ENCODE measurements at places on chromosomes 12 and 14. TPM values are rescaled to one million over a fixed set of nuclear protein-coding genes. Genes with fewer than 3 reads are reported as not detected.

- DNase-seq: peak; percentile 83
Observed at GRCh38 chr14:93976477-93977057, at the start of gene ASB2. Gene ASB2 (minus strand): TSS chr14:93976570. CDS start chr14:93964539, 12,031 bp downstream.

DNA sequence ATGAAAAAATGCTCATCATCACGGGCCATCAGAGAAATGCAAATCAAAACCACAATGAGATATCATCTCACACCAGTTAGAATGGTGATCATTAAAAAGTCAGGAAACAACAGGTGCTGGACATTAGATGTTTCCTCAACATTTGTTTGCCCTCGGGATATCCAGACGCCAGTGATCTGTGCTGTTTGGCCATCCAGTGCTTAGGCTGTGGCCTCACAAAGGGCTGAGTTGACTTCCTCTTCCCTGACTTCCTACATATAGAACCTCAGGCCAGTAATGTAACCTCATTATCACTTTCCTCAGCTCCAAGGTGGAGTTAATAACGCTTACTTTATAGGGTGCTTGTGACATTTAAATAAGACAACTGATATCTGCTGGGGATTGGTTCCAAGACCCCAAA is 51.8 kb downstream of the SLC15A5 start:
- no peak for DNase-seq

DNA sequence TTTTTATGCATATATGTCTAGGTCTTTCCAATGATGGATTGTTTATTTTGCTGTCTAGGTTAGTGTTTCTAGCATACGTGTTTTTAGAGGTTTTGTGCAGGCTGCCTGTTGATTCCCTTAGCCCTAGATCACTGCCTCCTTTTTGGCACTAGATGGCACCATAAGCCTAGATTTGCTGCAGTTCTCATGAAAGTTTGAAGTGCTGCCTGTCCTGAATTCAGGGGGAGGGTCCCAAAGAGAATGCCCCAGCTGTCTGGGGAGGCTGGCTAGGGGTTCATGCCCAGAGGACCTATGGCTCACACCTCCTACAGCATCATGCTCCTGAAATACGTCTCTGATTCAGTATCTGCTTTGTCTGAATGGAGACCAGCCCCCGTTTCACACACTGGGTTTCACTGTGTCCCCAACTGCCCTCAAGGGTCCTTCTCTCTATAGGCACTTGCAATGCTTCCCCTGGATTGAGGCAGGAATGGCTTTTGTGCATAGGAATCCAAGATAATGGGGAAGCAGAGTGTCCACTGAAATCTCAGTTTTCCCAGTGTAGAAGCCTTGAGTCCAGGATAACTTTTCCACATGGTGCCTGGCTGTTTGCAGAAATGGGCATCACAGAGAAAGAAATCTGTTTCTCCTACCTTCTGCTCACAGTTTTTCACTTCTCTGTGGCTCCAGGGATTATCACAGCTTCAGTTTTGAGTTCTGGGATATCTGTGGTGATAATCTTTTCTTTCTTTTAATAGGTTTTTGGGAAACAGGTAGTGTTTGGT is 14.2 kb upstream of the TXNRD1 start:
- DNase-seq: no peak

DNA sequence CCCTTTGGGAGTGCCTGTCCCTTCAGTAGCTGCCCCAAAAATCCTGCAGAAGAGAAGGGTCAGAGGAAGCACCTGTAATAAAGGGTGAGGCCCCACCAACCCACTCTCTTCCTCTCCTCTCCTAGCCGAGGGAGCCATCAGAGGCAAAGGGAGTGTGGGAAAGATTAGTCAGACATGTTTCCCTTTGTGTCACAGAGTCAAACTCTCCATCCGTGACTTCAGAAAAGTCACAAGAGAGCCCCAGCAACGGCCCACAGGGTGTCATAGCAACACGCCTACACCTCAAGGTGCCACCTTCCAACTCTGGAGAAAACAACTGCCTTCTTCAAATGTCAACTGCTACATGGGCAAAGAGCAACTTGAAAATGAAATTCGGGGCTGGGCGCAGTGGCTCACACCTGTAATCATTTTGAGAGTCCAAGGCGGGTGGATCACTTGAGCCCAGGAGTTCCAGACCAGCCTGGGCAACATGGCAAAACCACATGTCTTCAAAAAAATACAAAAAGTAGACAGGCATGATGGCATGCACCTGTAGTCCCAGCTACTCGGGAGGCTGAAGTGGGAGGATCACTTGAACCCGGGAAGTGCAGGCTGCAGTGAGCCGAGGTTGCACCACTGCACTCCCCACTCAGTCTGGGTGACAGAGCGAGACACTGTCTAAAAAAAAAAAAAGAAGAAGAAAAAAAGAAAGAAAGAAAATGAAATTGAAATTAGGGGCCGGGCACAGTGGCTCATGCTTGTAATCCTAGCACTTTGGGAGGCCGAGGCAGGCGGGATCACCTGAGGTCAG is 17.7 kb upstream of the CD27 start:
- no peak for DNase-seq

GRCh38 chr12:128534906-128535305 is 267.9 kb downstream of the TMEM132C start:
- no peak for DNase-seq

DNA sequence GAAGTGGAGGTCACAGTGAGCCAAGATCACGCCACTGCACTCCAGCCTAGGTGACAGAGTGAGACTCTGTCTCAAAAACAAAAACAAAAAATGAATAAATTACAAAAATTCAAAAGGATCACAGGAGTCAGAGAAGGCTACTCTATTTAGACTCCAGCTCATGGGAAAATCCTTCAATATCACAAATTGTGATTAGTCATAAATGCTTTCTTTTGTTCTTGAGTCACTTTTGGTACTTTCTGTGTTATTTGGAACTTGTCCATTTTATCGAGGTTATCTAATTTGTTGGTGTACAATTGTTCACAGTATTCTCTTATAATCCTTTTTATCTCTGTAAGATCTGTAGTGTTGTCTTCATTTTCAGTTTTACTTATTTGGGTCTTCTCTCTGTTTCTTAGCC is 18.9 kb downstream of the ALDH2 start:
- DNase-seq: no peak

GRCh38 chr14:21860172-21860571 is 186.6 kb upstream of the OR4E1 start:
- DNase-seq: no peak

The FAM90A1 gene
- total RNA-seq: 0.21 TPM

The EIF5 gene
- 159 TPM for total RNA-seq

All from uterus (tissue), 4 donors.